Gastrocnemius medialis (tissue), 4 donors: ENCODE measurements at places on chromosomes 5 and 9. TPM values are rescaled to one million over a fixed set of nuclear protein-coding genes. Genes with fewer than 3 reads are reported as not detected.

Gene HBEGF
- 22.2 TPM for total RNA-seq

Gene NR2F1
- not detected for total RNA-seq

GRCh38 chr5:56735849-56736641, 79.3 kb upstream of the MAP3K1 start:
- DNase-seq, result no peak

DNA sequence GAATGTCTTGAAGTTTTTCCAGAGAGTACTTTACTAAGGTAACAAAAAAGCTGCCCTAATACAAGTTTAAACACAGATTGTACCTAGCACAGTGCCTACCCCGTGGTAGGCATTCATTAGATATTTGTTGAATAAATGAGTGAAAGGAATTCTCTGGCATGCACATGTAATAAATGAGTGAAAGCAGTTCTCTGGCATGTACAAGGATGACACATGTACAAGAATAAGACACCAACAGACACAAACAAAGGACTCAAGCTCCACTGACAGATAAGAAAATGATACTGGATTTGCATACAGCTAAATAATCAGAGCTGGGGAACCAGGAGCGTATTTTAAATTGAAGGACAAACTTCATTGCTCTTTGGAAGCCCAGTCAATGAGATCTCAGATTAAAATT, 535.8 kb downstream of the EFNA5 start:
- DNase-seq, result no peak

DNA sequence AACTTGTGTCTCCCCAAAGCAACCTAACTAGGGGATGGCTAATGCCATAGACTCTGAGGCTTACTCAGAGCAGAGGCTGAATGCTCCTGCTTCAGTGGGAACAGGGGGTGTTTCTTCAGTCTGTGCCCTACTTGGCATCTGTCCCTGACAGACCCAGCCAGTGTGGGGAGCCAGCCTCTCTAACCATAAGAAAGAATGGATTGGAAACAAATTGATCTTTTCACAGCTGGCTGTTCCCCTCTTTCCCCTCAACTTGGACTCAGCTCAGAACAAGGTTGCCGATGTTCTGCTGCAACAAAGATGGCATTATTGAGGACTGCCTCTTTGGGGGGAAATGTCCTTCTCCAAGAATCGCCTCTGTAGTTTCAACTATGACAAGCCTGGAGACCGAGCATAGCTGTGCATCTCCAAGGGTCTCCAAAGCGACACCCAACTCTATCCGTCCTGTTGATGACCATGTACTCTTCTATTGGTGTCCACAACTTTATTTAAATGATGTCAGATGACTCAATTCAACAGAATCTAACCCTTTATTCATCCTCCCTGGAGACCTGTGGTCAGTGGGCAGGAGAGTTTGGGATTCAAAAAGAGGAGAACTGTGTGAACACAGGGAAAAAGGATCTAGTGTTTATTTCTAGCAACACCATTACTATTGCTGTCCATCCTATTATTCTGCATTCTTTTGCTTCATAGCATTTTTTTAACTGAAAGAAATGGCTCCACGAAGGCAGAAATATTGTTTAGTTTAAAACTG, 24.7 kb upstream of the TNC start:
- no peak for DNase-seq

DNA sequence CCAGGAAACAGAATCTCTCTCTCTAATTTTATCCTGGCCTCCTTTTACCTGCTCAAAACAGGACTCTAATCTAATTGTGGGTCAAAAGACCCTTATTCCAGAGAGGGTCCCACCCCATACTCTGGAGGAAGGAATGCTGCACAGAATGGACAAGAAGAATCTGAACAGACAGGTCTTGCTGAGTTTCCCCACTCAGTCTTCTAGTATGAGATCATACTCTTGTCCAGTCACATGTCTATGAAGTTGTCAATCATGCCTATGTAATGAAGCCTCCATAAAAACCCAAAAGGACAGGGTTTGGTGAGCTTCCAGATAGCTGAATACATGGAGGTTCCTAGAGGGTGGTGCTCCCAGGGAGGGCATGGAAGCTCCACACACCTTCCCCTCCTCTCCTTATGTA, 123.9 kb upstream of the FER start:
- no peak for DNase-seq

DNA sequence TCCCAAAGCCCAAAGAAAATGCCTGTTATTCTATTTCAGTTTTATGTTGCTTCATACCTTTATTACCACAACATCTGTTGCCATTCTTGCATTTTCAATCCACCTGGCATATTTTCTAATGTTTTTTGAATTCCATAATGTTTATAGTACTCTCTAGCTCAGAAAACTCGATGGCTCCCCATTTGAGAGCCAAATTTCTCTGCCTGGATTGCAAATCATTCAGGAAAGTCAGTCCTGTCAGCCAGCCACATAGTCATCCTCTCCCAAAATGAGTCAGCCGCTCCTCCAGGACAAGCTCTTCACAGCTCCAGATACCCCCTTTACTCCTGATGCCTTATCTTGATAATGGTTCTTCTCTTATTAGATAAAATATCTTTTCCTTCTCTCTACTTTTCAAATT, 78.2 kb upstream of the ADCY2 start:
- DNase-seq, result no peak

GRCh38 chr5:129392681-129393080, 67.4 kb upstream of the ADAMTS19 start:
- no peak for DNase-seq

DNA sequence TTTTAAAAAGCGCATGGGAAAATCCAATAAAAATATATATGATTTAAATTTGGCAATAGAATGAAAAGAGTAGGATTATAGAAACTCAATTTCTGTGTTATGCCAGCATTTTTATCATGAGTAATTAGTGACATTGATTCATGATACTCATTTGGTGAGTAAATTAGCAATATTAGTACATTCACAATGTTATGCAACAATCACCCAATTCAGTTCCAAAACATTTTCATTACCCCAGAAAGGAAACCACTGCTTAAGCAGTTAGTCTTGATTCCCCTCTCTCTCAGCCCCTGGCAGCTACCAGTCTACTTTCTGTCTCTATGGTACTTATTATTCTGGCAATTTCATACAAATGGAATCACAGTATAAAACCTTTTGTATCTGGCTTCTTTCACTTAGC, 27.0 kb downstream of the OSMR start:
- DNase-seq, result no peak

GRCh38 chr5:16889972-16890519, 46.0 kb downstream of the MYO10 start:
- no peak for DNase-seq
